Umbilical cord (tissue), 2 donors: ENCODE measurements at places on chromosomes 5 and 9. TPM values are rescaled to one million over a fixed set of nuclear protein-coding genes. Genes with fewer than 3 reads are reported as not detected.

The ARL14EPL gene
- total RNA-seq: 1.9 TPM

The UNC13B gene
- total RNA-seq: 12.0 TPM

The COL15A1 gene
- total RNA-seq: 348 TPM

The STK32A gene
- total RNA-seq: 42.1 TPM

The CFAP77 gene
- total RNA-seq: not detected

The UHRF2 gene
- total RNA-seq: 78.5 TPM

The BARHL1 gene
- not detected for total RNA-seq

The LRRC26 gene
- total RNA-seq: not detected

The SPINK13 gene
- not detected for total RNA-seq

The NUTM2F gene
- total RNA-seq: not detected

The CLTA gene
- 168 TPM for total RNA-seq

The BNIP1 gene
- total RNA-seq: 15.4 TPM

The BSPRY gene
- total RNA-seq: 2.6 TPM

The PDE6A gene
- total RNA-seq: 5.3 TPM

The IRX1 gene
- 4.3 TPM for total RNA-seq

The NSUN2 gene
- total RNA-seq: 31.8 TPM

The EGFL7 gene
- total RNA-seq: 49.4 TPM

The SLC6A19 gene
- 0.48 TPM for total RNA-seq

The POLK gene
- 82.8 TPM for total RNA-seq

The SAXO1 gene
- 1.9 TPM for total RNA-seq

The RNF224 gene
- total RNA-seq: not detected

The NTRK2 gene
- 7.7 TPM for total RNA-seq

The SPINK4 gene
- not detected for total RNA-seq

The SYK gene
- total RNA-seq: 9.6 TPM

The PRDM9 gene
- total RNA-seq: not detected

The ELP1 gene
- 56.6 TPM for total RNA-seq

The ADGRD2 gene
- total RNA-seq: not detected

The SLC4A9 gene
- not detected for total RNA-seq

The GFI1B gene
- 0.48 TPM for total RNA-seq
